ENCODE measurements at places on chromosomes 4 and X.

GRCh38 chr4:173282626-173283025, 51.5 kb downstream of the HMGB2 start:
- DNase-seq: no peak

GRCh38 chr4:13615161-13615560, 12.4 kb downstream of the BOD1L1 start:
- DNase-seq: no peak

DNA sequence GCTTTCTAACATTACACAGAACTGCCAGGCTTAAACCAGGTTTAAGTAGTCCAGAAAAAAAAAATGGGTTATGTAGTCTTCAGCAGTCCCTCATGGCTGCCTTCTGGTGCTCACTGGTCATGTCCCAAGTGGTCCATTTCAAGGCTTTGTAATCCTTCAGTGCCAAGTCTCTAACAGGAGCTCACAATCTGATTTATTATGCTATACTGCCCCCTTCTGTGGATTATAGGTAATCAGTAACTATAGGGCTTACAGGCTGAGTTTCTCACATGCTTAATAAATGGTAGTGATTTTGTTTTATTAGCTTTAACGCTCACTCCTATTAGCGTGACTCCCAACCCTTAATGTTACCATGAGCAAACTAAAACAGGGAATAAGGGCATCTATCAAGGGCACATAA, 92.5 kb upstream of the EDA2R start:
- peak; percentile 24 for DNase-seq

DNA sequence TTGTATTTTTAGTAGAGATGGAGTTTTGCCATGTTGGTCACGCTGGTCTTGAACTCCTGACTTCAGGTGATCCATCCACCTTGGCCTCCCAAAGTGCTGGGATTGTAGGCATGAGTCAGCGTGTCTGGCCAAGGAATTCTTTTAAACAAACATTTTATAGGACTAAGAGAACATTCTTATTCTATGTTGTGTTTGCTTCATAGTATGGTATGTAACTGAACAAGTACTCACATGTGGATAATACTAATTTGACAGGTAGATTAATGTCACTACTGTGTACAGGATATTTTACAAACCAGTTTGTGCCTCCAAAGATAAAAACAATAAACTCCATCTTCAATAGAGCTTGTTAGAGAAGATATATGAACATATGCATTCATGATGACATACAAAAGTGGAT, 1353.4 kb downstream of the PCDH7 start:
- DNase-seq: no peak

- DNase-seq: peak; percentile 1
These were observed 706 bp downstream of the CHIC1 start for GRCh38 chrX:73563738-73564068.

GRCh38 chr4:6047130-6047673, 29.0 kb upstream of the C4orf50 start:
- DNase-seq: no peak

DNA sequence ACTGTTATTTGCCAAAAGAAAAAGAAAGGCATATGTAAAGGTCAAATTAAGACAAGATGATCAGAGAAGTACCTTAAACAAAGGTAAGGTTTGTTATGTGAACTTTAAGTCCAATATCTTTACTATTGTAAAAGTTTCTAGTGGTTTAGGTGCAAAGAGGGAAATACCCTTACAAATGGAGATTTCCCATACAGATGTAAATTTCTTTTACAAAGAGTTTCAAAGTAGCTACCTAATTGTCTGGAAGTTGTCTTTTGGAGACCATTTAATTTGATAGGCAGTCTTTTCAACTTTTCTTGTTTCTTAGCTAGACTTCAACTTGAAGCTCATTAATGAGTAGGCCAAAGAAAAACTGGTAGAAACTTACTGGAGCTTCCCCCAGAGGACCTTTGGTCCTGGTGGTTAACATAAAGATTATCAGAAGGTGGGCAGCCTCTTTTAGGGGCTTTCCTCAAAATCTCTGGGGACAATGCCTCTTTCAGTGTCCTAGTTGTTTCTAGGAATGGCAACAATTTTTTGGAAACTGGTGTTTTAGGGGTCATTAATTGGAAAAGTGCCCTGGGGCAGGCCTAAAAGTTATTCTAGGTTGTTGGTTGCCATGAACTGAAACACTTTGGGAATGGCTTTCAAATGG, 297.3 kb downstream of the GUCY2F start:
- DNase-seq: no peak

DNA sequence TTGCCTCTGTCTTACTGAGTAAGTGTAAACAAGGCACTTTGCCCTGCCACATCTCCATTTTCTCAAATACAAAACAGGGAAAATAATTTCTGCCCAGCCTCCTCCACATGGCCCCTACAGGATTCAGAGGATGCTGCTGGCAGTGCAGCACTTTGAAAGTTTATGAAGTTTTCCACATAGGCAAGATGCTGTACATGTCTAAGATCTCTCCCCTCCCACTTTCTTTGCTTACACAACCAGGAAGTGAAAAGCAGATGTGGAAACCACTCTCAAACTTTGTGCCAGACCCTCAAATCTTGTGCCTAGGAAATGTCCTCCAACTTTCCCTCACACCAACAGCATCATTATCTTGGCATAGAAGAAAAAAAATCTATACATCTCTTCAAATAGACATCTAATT, 257.0 kb upstream of the LDB2 start:
- peak; percentile 16 for DNase-seq

DNA sequence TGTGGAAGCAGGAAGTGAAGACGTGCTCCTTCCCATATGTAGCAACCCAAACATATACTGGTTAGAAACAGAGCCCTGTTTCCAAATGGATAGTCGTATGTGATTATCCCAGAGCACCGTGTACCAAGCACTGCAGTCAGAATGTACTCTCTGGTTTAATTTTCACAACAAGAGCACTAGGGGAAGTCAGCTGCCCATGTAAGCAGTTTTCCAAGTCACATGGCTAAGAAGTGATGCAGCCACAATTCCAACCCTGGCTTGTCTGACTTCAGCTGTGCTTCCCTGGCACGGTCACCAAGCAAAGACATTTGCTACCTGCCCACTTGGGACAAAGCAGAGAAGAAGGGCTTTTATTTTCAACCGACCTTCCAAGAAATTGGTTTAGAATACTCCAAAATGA, 28.2 kb upstream of the CEP135 start:
- DNase-seq: peak; percentile 29

DNA sequence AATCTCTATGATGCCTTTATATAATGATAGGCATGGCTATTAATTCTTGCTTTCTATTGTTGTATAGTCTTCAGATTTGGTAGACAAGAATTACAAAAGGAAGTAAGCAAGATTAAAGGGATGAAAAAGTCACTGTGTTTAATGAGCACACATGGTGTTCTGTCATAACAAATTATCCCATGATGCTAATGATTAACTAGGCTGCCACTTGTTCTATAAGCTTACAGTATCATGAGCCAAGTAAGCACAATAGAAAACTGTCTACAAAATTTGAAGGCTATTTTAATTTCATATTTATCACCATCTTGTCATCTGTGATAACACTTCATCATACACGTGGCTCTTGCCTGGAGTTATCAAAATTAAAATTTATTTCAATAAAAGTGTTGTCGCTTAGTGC, 466.7 kb downstream of the GASK1B start:
- no peak for DNase-seq

- DNase-seq: no peak
These were observed 29.9 kb downstream of the ZDHHC9 start for GRCh38 chrX:129813662-129814368.

GRCh38 chrX:21373637-21374162, 518 bp upstream of the CNKSR2 start:
- DNase-seq: no peak

DNA sequence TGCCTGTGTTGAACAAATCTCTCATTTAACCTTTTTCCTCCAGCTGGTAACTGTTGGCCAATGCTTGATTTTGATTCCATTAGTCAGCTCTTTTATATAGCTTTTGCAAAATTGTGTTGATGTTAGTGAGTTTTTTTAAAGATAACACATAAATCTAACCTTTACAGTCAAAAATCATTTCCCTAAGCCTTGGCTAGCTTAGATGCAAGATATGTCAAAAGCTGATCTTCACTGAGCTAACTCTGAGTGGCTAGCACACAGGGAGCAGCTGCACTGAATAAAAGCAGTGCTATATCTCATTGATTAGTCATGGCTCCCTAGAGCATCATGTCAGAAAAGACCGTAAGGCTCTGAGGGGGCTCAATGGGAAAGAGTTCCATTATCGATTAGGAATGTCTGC, 78.7 kb downstream of the PPARGC1A start:
- DNase-seq: peak; percentile 63

GRCh38 chr4:164924670-164925238, 47.8 kb downstream of the APELA start:
- DNase-seq: no peak

- DNase-seq: no peak
These were observed 62.1 kb upstream of the PRRG3 start for GRCh38 chrX:151633157-151633556.

DNA sequence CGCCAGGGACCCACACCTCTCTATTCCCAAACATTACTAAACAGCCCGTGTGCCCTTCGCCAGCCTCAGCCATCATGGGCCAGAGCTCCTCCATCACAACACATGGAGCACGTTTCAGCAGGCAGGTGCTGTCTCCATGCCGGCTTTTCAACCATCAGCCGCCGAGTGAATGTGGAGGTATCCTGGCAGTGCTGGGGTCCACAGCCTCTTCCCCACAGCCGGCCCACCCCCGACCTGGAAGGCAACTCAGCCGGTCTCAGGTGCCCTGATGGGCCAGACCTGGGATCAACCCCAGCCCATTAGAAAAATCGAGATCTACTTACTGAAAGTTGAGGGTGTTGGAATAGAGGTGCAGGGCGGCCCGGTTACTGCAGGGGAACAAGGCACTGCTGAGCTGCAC, 3.1 kb downstream of the NAA10 start:
- no peak for DNase-seq

DNA sequence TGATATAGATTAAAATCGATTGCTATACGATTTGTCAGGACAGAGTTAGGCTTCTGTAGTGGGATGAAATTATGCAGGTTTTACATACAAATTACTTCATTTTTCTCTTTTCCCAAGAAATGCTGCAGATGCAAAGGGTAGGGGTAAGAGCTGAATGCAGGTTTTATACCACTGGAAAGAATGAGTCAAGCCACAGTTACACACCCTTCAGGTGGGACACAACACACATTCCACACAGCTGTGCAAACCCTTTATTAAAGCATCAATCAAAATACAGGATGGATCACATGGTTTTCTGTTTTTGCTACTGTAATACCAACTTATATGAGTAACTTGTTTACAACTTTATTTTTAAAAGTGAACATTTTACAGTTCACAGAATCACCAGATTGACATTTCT, 39.8 kb downstream of the MFAP3L start:
- DNase-seq: no peak

DNA sequence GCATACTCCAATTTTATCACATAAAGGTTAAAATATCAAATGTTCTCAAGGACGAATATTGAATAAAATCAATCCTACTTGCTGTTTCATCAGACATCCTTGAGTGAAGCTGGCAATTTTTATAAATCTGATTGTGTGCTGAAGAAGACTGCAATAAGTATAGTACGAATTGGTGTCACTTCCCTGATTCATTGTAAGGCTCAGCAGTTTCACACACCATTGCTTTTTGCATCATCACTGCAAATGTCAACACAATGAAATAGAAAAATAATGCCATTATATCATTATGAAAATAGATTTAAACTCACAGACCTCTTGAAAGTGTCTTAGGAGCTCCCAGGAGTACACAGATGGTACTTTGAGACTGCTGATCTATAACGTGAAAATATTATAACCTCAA, 172.5 kb downstream of the ANKRD50 start:
- DNase-seq: no peak

DNA sequence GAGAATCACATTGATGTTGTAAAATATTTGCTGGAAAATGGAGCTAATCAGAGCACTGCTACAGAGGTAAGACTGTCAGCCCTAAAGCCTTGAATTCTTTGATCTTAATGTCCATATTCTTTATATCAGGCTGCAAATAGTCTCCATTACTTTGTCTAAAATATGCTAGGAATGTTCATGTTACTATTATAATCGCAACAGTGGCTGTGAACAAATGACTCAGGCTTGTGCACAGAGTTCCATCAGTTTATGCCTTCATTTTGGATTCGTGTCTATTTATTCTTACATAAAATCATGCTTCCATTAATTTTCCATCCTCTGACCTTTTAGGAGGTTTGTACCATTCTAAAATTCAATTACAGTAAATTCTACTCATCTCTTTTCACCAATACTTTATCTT, 182.7 kb downstream of the ANK2 start:
- DNase-seq: no peak

DNA sequence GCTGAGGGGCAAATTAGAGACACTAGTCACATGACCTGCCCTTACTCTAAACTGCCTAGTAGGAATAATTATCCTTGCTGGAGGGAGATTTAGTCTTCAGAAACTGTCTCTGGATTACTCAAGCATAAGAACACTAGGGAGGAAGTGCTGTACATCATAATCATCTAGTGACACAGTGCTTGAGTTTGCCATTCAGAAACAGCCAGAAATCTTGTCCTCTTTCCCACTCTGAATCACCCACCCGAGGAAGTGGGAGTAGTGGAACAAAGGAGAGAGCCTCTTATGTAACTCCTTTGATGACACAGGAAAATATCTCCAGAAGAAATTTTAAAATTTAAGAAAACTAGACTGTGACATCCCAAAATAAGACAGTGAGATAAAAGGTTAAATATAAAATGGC, 69.3 kb upstream of the PCDH19 start:
- no peak for DNase-seq

- no peak for DNase-seq
These were observed 36.7 kb downstream of the IL13RA1 start for GRCh38 chrX:118764122-118764521.

DNA sequence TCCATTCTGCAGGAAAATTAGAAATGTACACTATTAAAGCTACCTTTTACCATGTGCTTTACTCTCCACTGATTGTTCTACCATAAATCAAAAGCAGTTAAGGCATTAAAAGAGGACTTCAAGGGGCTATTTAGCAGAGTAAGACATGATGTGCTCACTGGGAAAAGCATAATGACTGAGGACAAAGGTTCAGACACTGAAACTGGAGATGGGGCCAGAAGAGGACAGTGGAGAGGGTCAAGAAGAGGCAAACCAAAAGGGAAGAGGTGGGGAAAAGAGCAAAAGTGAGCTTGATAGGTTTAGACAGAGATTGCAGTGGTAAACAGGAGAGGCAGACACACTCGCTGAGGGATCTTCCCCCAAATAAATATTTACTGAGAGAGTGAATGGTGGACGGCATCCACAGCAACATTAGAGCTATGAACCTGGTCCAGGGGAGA, 23.8 kb downstream of the SH3RF1 start:
- DNase-seq: no peak

GRCh38 chrX:97637289-97637688, 753.6 kb downstream of the RPA4 start:
- DNase-seq: no peak

GRCh38 chrX:66602381-66602938, 36.4 kb downstream of the EDA2R start:
- no peak for DNase-seq

DNA sequence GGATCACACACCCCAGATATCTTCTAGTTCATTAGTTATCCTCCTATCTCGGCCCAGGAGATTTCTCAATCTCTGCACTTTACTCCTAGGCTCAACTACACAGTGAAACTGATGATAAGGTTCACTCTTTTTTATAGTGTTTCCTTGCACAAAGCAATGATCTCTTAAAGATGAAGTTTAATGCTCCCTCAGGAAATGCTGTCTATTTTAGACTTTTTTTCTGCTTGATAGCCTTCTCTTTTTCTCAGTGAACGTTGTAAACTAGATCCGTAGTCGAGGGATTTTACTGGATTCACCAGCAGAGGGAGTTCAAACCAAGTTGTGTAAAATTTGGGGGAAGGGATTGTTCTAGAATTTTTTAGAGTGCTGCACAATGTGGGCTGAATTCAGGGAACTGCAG, 269.6 kb downstream of the GBA3 start:
- DNase-seq: peak; percentile 5
